ENCODE measurements at places on chromosomes 3 and 15.

GRCh38 chr3:41710646-41711388 lies 251.1 kb downstream of the ULK4 start:
- DNase-seq = no peak

- DNase-seq = no peak
These were observed 21.0 kb downstream of the MBNL1 start for GRCh38 chr3:152289708-152290107.

- no peak for DNase-seq
These were observed 9.4 kb downstream of the IGSF11 start for GRCh38 chr3:119025171-119025795.

- no peak for DNase-seq
These were observed 43.1 kb downstream of the SCAP start for GRCh38 chr3:47432673-47433072.

DNA sequence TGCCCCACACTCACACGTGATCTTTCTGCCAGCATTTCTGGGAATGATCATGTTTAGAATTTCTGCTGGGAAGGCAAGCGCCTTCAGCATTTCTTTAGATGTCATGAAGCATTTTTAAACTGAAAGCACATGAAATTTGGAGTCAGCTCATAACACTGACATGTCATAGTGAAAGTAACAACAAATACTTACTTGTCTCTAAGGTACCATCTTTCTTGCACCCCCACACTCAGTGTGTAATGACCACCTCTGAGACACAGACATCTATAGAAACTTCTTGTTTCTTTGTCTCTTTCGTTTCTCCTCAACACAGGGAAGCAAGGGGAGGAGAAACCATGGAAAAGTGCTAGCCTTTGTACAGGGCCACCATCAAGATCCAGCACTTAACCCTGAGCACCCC lies 171.7 kb downstream of the RORA start:
- no peak for DNase-seq

DNA sequence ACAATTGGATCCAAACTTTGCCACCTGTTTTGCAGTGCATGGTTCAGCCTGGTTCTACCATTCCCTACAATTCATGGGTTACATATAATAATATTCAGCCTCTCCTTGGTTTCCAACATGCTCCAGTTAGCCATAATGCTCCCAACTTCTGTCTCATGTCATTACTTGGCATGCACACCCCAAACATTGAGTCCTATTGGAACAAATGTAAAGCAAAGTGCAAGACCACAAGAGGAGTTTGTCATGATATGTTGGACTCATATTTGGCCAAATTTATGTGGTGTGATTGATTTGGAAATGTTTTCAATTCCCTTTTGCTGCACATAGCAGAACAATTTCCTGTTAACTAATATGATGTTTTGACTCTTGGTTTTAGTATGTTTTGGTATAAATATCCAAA lies 50.2 kb downstream of the KCNAB1 start:
- DNase-seq = no peak

GRCh38 chr3:156814295-156814694 lies 11.9 kb upstream of the LEKR1 start:
- DNase-seq = no peak

DNA sequence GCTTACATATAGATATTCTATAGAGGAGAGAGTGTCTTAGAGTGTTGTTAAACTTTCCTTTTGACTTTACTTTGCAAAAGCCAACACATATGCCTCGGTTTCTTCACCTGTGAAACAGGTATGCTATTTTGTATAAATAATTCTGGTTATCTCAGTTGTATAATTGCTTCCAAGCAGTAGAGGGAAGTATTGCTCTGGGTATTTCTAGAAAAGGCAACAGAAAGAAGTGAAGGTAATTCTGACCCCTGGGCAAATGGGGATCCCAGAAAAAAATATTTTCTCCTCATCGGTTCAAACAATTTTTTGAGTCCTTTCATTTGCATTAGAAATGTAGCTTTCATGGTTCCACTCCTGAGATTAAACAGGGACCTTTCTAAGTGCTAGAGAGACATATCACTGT lies 216.5 kb upstream of the SEMA6D start:
- no peak for DNase-seq
